Activated CD8-positive, alpha-beta T cell treated with anti-CD3 and anti-CD28 coated beads for 36 hours (primary cell): ENCODE measurements at places on chromosomes 12 and 14. TPM values are rescaled to one million over a fixed set of nuclear protein-coding genes. Genes with fewer than 3 reads are reported as not detected.

DNA sequence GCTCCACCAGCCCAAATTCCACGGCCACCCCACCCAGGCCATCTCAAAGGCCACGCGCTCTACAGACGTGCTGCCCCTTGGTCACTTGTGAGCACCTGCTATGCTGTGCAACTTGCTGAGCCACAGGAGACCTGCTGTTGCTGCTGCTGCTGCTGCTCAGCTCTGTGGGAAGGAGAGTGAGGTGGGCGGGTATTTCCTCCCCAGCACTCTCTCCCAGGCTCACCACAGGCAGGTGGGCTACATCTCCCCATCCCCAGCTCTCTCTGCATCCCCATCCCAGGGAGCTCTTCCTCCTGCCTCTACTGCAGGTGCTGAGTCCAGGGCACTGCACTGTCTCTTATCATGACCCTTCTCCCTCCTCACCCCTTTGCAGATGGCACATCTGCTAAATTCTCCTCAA is 306.9 kb downstream of the BCL11B start:
- DNase-seq = no peak

DNA sequence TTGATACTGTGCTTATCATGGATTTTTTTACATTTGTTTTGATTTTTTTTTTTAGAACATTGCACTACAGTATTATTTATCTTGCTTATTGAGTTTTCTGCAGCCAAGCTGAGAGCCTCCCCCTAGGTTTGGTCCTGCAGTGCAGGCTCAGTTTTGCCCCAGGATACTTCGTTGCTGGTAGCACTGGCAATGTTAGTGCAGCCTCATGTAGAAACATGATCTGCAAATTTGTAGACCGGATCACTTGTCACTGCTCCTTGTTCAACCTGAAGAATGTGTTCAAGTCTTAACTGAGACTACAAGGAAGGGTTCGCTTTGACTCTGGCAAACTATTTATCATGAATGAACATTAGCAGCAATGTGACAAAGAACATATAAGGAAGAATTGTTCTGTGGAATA is 377.2 kb upstream of the PDE3A start:
- DNase-seq = no peak

DNA sequence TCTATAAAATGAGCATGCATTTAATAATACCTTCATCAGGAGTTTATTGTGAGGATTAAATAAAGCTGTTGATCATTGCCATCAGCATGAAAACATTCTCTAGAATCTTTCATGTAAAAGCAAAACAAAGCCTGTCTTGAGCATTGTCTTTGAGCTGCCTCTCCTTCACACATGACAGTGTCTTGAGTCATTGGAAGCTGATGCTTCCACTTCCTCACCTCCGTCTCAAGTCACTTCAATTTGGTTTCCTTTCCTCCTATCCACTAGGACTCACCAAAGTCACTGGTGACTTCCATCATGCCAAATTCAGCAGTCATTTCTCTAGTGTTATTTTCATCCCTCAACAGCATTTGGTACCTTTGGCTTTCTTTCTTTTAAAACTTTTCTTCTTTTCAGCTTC is 31.6 kb upstream of the MYBPC1 start:
- no peak for DNase-seq

- peak; percentile 89 for DNase-seq
Observed at GRCh38 chr12:106136263-106136662, 2.5 kb downstream of the NUAK1 start.

- DNase-seq = peak; percentile 41
Observed at GRCh38 chr12:90280564-90281058, 572.0 kb upstream of the ATP2B1 start.

GRCh38 chr12:77402716-77403115 is 337.3 kb upstream of the E2F7 start:
- DNase-seq = no peak

GRCh38 chr12:39780411-39780912 is 160.9 kb upstream of the ABCD2 start:
- DNase-seq = no peak

DNA sequence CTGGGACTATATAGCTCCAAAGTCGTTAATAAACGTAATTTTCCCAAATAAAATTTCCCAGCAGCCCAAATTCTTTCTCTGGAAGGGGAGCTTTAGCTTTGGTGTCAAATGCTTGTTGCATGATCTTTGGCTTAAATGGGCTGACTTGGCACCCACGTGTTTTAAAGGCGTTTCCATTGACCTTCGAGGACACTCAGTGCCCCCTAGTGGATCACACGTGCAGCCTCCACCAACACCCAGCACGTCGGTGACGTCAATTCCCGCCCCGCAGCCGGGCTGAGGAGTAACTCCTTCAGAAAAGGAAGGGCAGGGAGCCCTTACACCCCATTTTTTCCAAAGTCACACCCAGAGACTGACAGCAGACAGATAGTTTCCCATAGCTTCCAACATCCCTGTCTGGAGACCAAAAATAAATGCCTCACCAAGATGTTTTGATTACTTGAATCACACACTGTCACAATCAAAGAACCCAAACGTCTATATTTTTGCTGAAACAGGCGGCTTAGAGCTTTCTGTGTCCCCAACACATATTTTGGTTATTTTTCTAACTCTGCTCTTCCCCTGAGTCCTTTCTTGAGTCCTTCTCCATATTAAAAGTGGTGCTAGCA is 707.9 kb downstream of the AACS start:
- peak; percentile 32 for DNase-seq

DNA sequence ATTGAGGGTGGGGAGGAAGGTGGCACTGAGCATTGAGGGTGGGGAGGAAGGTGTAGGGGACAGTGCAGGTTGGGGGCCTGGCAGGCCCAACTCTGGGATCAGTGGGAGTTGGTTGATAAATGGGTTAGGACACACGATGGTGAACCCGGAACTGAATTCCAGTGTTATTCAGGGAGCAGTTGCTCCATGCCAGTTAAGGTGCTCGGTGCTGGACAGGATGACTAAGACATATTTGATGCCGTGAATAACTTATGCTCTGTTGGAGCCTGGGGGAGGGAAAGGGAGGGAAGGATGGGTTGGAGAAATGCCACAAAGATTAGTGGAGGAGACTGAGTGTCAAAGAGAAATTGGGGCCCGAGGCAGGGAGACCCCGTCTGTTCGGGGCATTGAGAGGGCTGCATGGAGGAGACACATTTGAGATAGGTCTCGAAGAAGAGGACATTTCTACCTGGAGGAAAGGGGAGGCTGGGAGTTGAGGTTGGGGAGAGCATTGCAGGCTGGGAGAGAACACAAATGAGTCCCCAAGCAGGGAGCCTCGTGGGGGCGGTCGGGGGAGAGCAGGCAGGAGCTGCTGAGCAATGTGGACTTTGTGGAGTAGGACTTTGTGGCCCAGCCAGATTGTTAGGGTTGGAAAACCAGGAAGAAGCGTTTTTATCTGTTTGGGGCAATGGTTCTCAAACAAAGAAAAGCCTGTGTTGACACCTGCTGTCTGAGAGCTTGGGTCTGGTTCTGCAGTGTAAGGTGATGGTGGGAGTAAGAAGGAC is 65.3 kb downstream of the IQSEC3 start:
- DNase-seq = no peak

GRCh38 chr12:4271717-4272423 is 1.7 kb upstream of the CCND2 start:
- DNase-seq = peak; percentile 97

GRCh38 chr12:105212438-105212837 is 23.5 kb downstream of the APPL2 start:
- DNase-seq = no peak

GRCh38 chr12:78034025-78034424 is 203.3 kb downstream of the NAV3 start:
- no peak for DNase-seq

GRCh38 chr12:121857322-121858246 is 1.1 kb downstream of the HPD start:
- DNase-seq = no peak

GRCh38 chr12:12548713-12549112 is 13.9 kb downstream of the DUSP16 start:
- no peak for DNase-seq

DNA sequence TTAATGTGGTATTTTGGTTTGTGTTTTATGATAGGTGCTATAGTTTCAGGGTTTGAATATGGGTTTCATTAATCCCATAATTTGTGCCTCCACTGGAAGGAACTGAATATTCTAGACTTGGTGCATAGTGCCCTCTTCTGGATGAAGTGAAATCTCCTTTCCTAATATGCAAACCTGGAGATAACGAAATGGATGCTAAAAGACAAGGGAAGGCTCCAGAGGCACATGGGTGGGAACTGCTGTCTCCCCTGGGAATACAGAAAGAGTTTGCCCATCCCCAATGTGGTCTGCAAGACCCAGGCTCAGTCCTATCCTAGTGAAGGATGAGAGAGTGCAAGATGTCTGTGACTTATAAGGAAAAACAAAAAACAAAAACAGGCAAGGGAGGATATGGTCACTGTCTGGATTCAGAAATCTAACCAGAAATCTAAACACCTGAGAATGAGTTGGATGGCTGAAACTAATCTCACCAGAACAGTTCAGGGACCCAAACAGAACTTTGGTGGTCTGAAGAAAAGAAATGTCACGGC is 142.3 kb upstream of the TMPO start:
- no peak for DNase-seq

GRCh38 chr12:68854554-68854953 is 46.6 kb downstream of the MDM2 start:
- no peak for DNase-seq

DNA sequence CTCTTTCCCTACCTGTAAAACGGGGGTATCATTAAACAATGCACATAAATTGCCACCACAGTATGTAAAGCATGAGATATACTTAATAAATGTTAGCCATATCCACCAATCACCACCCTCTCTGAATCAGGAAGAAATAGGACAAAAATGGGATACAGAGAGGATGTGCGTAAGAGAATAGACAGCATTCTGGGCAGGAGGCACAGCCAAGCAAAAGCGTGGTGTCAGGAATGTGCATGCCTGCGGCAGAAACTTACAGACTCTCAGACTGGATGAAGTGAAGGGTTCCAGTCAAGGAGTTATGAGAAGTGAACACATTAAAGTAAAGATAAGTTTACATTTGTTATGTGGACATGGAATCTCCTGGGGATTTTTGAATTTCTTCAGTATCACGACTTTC is 121.7 kb upstream of the MDM1 start:
- DNase-seq = no peak

DNA sequence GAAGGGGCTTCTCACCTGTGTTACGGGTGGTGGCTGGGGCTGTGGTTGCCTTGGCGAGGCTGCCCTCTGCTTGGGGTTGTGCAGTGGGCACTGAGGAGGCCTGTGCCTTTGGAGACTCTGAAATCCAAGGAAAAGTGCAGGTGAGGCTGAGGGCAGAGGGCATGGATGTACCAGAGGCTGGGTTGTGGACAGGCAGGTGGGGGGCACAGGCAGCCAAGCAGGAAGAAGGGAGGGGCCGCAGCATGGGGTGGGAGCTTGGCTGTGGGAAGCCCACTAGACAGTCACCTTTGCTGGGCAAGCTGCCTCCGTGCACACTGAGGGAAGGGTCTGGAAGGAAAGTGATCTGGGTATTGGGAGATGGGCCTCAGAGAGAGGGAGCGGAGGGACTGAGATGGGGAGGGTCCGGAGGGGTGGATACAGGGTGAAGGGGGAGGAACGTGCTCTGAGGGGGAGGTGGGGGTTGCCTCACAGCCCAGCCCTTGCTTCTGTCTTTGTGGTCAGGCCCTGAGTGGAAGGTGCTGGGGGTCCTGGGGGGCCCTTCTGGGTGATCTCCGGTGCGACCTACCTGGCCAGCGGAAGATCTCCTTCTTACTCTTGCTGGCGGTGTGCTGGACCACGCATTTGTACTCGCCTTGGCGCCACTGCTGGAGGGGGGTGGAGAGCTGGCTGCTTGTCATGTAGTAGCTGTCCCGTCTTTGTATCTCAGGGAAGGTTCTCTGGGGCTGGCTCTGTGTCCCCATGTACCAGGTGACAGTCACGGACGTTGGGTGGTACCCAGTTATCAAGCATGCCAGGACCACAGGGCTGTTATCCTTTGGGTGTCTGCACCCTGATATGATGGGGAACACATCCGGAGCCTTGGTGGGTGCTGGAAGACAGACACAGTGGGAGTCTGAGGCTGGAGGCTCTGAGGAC is 318.7 kb downstream of the TMEM121 start:
- no peak for DNase-seq

SERPINA6 gene
- total RNA-seq = not detected

P2RX7 gene
- 3.6 TPM for total RNA-seq

FITM1 gene
- 0.69 TPM for total RNA-seq

KLHL33 gene
- 0.54 TPM for total RNA-seq

ITPR2 gene
- total RNA-seq = 41.2 TPM

JDP2 gene
- 1.3 TPM for total RNA-seq

FLVCR2 gene
- total RNA-seq = 0.50 TPM

NGB gene
- not detected for total RNA-seq

CDKL1 gene
- 7.7 TPM for total RNA-seq

RAD9B gene
- total RNA-seq = 1.9 TPM

COL2A1 gene
- 0.34 TPM for total RNA-seq
